Eye (tissue), 1 donor: ENCODE measurements at places on chromosomes 12 and 14.

DNA sequence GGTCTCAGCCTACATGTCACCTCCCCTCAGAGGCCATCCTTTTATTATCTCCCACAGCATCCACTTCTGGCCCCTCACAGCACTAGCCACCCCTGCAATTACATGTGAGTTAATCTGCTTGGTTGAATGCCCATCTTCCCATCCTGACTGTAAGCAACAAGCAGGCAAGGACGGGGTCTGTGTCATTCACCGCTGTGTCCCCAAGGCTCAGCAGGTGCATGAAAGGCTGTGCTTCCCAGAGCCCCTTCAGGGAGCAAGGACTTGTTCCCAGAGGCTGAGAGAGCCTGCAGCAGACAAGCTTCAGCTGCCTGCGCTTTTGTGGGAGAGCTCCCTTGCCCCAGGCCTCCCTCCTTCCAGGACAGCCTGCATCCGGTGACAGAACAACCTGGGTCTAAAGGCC lies 172.7 kb upstream of the GSC start:
- DNase-seq, result no peak

DNA sequence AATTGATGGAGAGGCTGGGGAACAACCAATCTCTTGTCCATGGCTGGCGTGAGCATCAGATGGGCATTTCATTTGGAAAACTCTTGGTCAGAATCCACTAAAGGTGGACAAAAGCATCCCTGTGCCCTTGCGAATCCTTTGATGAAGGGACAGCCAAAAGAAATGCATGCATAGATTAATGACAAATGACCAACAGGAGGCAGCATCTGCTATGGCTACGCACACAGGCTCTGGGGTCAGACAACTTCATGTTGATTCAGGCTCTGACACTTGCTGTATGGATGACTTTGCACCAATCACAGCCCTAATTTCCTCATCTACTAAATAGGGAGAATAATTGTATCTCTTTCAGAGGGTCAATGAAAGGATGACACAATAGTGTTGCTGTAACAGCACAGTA lies 117.5 kb downstream of the ASCL4 start:
- DNase-seq, result no peak

DNA sequence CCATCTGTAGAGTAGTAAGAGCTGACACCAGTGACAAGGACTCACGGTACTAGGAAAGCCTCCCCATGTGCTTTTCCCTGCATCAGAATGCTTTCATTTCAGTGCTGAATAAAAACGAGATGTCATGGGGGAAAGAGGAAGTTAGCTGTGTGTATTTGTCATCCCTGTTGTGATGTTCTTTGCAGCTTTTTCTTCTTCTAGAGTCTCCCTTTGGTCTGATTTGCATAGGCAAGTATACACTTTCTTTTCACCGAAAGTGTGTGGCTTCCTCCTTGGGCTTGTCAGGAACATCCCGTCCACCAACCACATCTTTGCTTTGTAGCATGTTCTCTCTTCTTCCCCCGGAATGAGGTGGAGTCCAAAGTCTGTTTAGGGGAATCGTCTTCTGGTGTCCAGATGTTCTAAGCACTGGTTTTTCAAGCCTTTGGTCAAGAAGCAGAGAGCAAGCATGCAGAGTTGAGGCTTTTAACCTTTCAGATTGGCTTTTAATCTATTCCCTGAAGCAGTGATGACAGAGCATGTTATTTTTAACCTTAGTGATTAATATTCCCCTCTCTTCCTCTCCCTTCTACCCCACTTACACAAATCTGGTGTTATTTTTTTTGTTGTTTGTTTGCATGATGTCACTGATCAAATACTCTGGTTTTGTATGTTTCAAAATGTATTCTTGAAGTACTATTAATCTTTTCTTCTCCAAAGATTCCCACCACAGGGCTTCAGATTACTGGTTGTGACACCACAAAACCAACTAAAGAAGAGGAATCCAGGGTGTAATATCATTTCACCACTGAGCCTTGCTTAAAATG lies 163.4 kb downstream of the SAMD4A start:
- DNase-seq, result peak; percentile 24

DNA sequence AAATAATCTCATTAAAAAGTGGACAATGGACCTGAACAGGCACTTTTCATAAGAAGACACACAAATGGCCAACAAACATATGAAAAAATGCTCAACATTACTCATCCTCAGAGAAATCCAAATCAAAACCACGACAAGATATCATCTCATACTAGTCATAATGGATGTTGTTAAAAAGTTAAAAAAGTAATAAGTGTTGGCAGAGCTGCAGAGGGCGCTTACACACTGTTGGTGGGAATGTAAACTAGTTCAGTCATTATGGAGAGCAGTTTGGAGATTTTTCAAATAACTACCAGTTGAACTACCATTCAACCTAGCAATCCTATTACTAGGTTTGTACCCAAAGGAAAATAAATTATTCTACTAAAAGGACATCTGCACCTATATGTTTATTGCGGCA lies 47.2 kb downstream of the FOXG1 start:
- DNase-seq, result no peak

DNA sequence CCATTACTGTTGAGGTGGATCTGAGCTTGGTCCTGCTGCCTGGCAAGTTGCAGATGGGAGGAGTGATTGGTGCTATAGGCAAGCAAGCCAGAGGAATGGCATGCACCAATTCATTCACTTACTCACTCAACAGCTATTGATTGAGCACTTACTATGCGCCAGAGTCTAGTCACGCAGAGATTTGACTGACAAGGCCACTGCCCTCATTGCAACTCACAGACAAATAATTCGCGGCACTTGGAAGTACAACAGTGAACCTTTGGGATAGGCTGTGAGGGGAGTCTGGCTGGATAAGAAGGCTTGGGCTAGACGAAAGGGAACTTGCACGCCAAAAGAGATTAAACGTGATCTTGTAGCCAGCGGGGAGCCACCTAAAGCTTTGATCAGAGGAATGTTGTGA lies 96.2 kb downstream of the NEDD1 start:
- no peak for DNase-seq

- DNase-seq, result no peak
Measured at GRCh38 chr12:57094208-57095160, 5.6 kb downstream of the NAB2 start.

- no peak for DNase-seq
Measured at GRCh38 chr12:110287986-110288385, 6.9 kb downstream of the ATP2A2 start.

GRCh38 chr12:93020631-93021597 lies 91.8 kb upstream of the EEA1 start:
- DNase-seq, result no peak

DNA sequence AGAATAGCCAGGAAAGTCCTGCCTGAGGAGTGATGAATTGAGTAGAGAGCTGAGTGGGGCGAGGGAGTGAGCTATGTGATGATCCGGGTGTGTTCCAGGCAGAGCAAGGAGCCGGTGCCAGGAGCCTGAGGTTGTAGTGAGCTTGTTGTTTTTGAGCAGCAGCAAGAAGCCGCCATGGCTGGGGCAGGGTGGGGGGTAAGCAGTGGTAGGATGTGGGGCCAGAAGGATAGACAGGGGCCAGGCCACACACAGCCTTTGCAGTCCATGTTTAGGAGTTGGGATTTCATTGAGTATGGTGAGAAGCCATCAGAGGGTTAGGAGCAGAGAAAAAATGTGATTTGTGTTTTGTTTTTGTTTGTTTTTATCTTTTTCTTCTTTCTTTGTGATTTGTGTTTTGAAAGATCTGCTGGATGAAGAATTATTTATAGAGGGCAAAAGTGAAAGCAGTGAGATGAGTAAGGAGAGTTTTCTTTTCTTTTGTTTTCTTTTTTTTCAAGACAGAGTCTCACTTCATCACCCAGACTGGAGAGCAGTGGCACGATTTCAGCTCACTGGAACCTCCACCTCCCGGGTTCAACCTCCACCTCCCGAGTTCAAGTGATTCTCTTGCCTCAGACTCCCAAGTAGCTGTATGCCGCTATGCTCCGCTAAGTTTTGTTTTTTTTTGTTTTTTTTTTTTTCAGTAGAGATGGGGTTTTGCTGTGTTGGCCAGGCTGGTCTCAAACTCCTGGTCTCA lies 92.3 kb upstream of the BCAT1 start:
- no peak for DNase-seq

DNA sequence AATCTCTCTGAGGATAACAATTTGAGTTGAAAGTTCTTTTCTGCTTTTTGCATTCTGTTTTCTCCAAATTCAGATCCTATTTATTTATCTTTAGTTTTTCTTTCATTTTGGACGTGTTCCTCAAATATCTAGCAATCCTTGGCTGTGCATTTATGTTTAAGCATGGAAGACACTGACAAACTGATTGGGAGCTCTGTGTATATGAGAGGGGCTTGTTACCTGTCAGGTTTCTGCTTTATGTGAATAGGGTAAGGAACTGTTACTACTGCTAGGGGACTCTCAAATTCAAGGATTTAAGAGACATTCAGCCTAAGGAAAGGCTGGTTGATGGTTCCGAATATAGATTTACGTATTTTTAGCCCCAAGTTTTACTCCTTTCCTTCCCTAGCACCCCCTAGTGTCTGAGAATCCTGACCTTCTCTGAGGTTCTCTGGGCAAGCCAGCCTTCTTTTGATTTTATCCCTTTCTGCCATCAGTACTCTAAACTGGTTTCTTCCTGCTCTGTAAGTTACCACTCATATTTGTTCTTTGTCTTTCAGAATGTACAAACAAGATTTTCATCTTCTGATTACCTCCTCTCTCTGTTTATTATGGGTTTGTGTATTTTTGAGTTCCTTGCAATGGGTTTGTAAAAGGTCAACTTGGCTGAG lies 30.5 kb downstream of the YLPM1 start:
- no peak for DNase-seq

DNA sequence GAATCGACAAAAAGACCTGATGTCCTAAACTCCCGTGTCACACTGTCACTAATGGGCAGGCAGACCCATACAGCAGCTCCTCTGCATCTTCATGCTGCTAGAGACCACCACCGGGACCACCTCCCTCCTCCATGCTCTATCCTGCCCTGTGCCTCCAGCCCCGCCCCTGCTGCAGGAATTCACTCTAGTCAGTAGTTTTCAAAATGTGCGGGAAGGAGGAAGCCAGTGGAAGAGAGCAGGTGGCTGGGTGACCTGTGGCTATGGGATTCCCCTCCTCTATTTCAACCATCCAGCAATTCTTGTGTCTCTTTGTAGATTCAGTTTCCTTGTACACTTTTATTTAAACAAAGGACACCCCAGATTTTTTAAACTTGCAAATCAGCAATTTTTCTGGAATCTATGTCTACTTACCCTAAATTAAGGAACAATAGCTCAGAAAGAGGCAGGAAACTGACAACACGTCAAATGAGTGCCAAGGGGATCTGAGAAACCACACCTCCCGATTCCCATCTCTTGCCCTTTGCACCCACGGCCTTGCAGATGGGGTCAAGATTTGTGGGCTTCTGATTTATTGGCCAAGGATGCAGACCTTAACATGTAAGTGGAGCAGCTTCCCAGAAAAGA lies 20.4 kb upstream of the MAP1LC3B2 start:
- DNase-seq, result no peak

DNA sequence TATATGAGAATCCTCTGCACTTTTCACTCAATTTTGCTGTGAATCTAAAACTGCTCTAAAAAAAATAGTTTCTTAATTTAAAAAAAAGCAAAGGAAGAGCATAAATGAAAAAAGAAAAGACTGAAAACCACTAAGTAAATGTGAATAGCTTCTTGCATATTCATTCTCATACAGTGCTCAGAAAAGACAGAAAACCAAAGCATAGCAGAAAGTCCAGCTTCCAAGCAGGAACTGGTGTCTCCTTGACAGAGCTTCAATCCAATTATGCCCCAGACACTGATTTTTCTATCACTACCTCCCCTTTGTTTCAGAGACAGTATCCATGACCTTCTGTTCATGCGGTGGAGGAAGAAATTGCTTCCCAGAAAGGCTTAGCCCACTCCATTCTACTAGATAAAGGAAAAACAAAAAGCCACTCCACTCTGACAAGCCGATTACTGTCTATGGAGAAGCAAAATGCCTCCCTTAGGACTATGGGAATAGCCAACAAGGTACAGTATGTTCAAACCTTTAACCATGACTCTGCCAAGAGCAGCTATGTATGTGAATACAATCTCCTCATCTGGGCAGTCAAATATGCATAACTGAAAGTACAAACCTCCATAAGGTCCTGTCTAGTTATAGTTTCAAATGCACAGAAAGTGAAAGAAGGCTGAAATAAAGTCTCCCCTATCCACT lies 40.6 kb downstream of the ATF7 start:
- DNase-seq, result no peak

- no peak for DNase-seq
Measured at GRCh38 chr12:3802721-3803120, 49.8 kb upstream of the CRACR2A start.

- DNase-seq, result no peak
Measured at GRCh38 chr14:50871228-50871627, 625 bp upstream of the ABHD12B start.

GRCh38 chr14:22653012-22653621 lies 9.0 kb upstream of the OR6J1 start:
- peak; percentile 70 for DNase-seq

GRCh38 chr12:118307069-118307954 lies 65.4 kb downstream of the TAOK3 start:
- peak; percentile 2 for DNase-seq

GRCh38 chr12:26360062-26360461 lies 164.7 kb downstream of the SSPN start:
- DNase-seq, result no peak

DNA sequence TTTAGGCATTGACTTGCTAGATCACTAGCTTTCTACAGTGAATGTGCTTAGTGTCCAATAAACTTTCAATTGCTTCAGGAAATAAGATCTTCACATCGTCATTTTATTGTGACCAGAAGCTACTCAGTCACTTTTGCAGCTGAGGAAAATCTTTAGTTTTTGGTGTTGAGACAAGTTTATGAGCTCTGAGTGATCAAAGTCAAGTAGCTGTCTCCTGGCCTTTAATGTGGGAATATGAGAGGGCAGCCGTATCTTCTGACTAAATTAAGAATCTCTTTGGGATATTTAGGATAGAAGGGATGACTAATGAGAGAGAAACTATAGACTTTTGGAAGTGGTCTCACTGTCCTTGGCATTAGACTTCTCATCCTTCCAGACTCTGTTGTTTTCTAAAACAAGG lies 21.6 kb downstream of the MSRB3 start:
- DNase-seq, result no peak

GRCh38 chr12:22406627-22407026 lies 72.1 kb upstream of the ST8SIA1 start:
- DNase-seq, result no peak

GRCh38 chr12:28938056-28938455 lies 211.0 kb upstream of the FAR2 start:
- DNase-seq, result no peak

DNA sequence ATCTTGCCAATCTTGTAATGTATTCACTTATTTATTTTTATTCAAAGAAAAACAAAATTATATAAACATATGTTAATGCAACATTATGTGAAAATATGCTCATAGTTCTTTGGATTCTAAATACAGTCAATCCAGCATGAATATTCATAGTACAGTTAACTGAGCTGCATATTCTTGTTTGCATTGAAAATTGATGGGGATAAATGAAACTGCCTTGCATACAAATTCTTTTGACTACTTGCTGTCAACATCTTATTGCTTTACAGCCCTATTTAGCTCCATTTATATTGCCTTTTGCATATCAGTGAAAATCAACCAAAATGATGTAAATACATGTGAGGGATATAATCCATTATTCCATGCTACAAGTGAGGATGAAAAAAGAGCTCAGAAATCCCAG lies 135.3 kb downstream of the CCER1 start:
- DNase-seq, result no peak

GRCh38 chr12:94458877-94459727 lies 565 bp downstream of the CEP83 start:
- DNase-seq, result no peak
